ENCODE measurements at places on chromosomes 4 and X.

- DNase-seq, result no peak
These were observed 37.2 kb downstream of the LRP2BP start for GRCh38 chr4:185358514-185358913.

DNA sequence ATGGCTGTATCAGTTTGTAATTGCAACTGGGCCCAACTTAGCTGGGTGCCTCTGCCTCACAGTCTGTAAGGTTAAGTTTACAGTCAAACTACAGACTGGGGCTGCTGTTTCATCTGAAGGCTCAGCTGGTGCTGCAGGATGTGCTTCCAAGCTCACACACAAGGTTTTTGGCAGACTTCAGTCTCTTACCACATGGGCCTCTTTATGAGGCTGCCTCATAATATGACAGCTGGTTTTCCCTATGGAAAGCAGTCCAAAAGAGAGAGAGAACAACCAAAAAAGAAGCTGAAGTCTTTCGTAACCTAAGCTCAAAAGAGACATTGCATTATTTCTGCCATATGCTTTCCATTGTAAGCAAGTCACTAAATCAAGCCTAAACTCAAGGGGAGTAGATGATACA, 271.7 kb downstream of the DCTD start:
- no peak for DNase-seq

GRCh38 chr4:2823671-2824328, 19.8 kb upstream of the ADD1 start:
- DNase-seq, result no peak

DNA sequence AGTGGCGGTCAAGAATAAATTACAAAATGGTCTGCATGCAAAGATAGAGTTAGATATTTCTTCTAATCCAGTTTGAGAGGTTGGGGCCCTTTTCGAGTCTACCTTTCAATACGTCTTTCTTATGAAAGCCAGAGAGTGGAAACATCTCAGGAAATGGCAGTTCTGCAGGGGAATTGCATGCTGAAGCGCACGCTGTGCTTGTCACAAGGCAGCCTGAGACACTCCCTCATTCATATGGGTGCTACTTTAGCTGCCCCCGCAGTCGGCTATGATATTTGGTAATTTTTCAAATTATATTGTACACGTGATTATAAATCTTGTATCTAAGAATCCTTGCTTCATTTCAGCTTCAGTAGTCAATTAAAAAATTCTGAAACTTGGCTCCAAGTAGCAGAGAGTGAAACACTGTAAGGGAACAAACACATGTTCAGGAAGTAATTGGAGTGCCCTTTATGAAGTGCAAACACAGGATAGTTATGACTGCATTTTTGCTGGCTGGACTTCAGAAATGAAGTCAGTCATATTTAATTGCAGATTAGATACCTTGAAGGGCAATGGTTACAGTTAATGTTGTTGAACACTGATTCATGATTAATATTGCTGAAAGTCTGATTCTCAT, 145.5 kb upstream of the NAP1L5 start:
- DNase-seq, result no peak

- DNase-seq, result no peak
These were observed at the start of gene F8 for GRCh38 chrX:155022585-155022984. Gene F8, minus strand, starts transcription at chrX:155022723. Its CDS starts 171 bp downstream, at chrX:155022552.

DNA sequence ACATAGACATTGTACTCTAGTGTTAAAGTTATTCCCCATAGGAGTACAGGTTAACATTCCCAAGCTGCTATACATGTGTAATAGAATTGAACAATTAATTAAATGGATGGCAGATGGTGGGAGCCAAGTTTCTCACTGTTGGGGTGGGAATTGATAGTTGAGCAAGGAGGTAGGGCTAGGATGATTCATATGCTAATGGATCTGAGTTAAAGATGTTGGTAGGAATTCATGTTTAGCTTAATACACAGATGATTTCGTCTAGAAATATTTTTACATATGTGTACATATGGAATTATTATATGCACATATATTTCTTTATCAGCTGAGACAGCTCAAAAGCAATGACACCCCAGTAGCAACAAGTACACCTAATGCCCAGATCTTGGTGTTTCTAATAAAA, 26.1 kb upstream of the PAPSS1 start:
- DNase-seq, result no peak

GRCh38 chrX:44470816-44471215, 71.8 kb downstream of the FUNDC1 start:
- no peak for DNase-seq

DNA sequence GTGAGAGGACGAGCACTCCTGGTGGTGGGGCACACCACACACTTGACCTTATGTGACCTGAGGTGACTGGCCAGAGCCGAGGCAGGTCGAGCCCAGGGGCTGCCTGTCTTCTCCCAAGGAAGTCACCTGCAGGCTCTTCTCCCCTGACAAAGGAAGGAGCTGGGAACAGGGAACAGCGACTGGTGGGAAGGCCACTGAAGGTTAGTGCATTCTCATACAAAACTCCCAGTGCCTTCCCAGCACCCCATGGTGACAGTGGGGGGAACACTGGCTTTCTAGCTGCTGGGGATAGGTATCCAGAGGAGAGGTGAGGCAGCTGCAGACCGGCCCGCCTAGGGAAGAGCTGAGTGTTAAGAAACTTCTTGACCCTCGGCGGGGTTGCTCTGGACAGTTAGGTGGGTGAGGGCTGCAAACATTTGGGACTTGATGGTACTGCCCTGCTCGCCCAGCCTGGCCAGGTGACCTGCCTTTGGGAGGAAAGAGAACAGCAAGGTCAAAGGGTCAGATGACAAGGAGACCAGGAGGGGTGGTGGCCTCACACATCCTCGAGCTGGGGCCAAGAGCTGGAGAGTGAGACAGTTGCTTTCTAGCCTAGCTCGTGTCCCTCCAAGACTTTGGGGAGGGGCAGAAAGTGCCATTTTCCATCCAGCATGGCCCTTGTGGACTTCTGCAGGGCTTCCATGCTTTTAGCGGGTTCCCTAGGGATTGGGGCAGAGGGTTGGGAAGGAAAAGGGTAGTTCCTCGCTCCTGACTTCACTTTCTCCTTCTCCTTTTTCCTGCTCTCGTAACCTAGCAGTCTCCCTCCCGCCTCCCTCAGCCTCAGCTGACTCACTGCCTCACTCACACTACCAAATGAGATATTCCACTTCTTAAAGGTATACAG, 2.7 kb downstream of the NALF2 start:
- no peak for DNase-seq

- DNase-seq, result no peak
These were observed 421 bp upstream of the IGSF1 start for GRCh38 chrX:131289527-131289926.

- no peak for DNase-seq
These were observed 199.1 kb downstream of the SPATA18 start for GRCh38 chr4:52250154-52250553.

DNA sequence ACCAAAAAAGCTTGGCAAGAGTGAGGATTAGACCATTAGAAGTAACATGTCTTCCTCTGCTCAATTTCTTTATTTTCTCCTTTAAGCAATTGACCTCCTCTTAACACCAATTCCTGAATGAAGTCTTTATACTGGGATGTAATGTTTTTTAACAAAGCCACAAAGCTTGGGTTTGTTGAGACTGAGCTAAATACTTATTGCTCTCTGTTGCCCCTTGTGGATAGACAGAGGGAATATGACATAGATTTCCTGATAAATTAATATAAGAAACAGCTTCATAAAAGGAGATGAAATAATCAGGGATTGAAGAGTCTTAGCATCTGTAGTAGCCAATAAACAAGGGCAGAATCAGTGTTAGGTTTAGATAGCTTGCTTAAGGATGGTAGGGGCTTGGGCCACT, 57.6 kb downstream of the CCDC160 start:
- no peak for DNase-seq

- no peak for DNase-seq
These were observed 2.1 kb upstream of the NKX6-1 start for GRCh38 chr4:84501202-84501503.

GRCh38 chr4:152485726-152486276, 50.1 kb downstream of the FBXW7 start:
- no peak for DNase-seq

GRCh38 chrX:109343671-109344070, 138.2 kb downstream of the GUCY2F start:
- no peak for DNase-seq

DNA sequence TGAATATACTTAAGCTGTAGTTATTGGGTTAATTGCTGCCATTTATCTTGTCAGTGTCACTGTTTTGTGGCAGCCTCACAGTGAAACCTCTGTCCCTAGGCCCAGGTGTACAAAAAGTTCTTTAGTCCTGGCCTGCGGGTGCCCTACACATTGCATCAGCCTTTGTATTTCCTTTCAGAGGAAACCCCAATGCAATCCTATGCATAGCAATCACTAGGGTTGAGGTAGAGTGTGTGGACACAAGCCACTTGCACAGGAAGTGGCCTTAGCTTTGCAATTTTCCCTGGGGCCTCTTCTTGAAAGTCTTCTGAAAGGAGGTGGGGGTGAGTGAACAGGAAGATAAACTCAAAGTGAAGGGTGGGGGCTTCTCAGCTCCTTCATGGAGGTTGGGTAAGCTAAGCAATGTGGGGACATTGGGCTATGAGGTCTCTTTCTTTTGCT, 27.8 kb downstream of the VSIG4 start:
- no peak for DNase-seq

GRCh38 chr4:73311428-73311827, 52.8 kb upstream of the ANKRD17 start:
- no peak for DNase-seq

DNA sequence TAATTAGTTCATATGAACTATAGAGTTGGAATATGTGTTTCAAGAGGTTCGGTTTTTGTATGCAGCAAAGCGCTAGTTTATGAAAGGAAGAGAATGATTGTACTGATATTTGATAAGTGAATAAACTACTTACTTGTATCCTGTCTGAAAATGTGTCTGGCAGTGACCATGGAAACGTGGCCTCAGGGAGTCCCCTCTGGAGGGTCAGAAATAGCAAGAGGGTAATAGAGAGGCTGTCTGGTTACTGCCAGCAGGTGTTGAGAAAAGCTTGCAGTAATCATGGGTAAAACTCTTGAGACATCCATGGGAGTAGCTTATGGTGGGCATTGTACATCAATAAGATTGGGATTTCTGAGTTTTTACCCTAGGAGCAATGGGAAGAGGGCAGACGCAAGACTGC, 77.1 kb downstream of the DCLK2 start:
- DNase-seq, result no peak

- DNase-seq, result no peak
These were observed 21.2 kb downstream of the AFF1 start for GRCh38 chr4:86955888-86956451.

- DNase-seq, result no peak
These were observed 55.0 kb downstream of the DIPK2B start for GRCh38 chrX:45145492-45146215.

- no peak for DNase-seq
These were observed 144.8 kb upstream of the GALNTL6 start for GRCh38 chr4:171668403-171668802.

DNA sequence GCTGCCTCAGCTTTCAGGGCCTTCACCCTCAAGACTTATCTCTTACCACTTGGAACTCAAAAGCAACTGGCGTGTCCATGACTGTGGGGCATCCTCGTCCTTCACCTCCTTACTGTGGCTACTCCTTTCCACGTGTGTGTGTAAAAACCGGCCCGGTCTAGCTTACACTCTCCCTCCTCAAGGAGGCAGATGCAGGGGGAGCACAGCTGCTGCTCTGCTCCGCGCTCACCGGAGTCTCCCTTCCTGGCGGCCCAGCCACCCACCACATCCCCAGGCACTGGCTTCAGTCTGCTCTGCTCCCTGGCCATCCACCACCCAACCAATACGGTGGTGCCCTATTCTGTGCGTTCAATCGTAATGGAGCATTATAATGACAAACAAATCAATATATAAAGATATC, 8.3 kb downstream of the RNF212 start:
- no peak for DNase-seq

- no peak for DNase-seq
These were observed 42.9 kb downstream of the MOB1B start for GRCh38 chr4:70945046-70945445.

DNA sequence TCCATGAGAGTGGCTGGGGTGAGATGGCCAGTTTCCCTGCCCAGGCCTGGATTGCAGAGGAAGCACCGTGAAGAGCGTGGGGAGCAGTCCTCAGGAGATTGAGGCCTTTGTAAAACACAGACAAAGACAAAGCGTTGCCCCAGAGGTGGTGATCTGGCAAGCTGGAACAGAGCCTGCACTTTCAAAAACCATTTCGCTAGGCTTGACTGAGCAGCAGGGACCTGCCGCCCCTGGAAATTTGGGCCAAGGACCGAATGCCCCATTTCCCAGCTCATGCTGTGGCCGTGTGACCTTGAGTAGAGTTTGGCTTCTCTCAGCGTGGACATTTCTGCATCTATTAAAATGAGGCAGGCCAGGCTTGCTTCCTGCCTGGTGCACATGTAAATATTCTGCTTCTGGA, 381.4 kb downstream of the BCOR start:
- no peak for DNase-seq

- no peak for DNase-seq
These were observed 62.6 kb downstream of the GRXCR1 start for GRCh38 chr4:42954963-42955669.

GRCh38 chrX:139078761-139079280, 367.3 kb upstream of the FGF13 start:
- DNase-seq, result no peak

- no peak for DNase-seq
These were observed 108.2 kb upstream of the MAMLD1 start for GRCh38 chrX:150254909-150255308.

Data from activated naive CD4-positive, alpha-beta T cell (primary cell).